ENCODE measurements at places on chromosomes 16 and 17.

GRCh38 chr16:22663389-22664064, 150.4 kb upstream of the HS3ST2 start:
- H3K4me3 ChIP-seq: no peak overlapping the region
- DNase-seq: peak; percentile 34
- no peaks in the 10 kb centered on the region for H3K36me3 ChIP-seq
- H3K27ac ChIP-seq: no peak overlapping the region

DNA sequence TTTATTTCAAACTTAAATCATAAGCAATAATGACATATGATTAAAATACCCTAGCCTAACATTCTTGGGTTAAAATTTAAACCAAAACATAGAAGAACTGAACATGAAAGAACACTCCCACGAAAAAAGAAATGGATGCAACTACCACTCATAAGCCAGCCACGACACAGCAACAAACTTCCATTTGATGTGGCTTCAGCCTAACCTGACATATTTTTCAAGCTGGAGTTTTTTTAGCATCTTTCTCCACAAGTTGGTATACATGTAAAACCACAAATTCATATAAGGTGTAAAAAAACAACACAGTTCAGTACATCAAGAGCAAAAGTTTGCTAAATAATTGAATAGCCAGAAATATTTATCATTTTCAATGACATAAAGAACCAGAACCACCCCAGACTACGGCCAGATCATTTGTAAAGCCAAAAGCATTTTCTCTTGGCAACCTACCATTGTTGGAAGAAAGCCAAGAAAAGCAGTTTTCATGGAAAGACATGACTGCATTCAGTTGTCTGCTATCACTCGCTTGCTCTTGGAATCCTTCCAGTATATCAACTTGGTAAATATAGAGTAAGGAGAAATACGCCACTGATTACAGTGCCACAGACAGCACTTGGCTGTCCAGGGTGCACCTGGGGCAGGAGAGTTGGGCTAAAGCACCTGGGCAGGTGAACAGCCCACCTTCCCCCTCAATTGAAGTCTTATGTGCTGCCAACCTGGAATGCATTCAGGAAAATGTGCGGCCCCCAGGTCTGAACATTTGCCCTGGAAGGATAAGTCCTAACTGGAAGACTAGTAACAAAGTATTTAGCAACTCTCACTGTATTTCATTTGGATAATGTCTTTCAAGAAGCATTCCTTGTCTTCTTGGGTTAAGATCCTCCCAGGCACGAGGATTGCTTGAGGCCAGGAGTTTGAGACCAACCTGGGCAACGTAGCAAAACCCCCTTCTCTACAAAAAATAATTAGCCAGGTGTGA, 60.5 kb downstream of the CREBBP start:
- no peaks in the 10 kb centered on the region for H3K4me1 ChIP-seq
- no peaks in the 10 kb centered on the region for H3K27me3 ChIP-seq
- H3K4me3 ChIP-seq: no peak overlapping the region
- H3K27ac ChIP-seq: no peak overlapping the region
- peaks cover 9% of the 10 kb centered on the region for H3K36me3 ChIP-seq

DNA sequence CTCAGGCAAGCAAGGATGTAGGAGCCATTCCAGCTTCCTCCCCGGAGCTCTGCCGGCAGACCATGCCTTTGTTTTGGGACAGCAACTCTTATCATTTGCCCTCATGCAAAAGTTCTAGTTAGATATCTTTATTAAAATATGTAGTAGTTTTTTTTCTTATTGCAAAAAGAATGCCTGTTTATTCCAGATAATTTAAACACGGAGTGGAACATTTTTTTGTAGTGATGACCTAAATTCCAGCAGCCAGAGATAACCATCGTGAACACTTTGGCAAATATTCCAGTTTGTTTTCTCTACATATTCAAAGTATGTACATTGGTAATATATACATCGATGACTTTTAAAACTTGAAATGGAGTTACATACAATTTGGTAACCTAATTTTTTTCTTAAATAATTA, 54.8 kb downstream of the CRISPLD2 start:
- peaks cover 4% of the 10 kb centered on the region for H3K36me3 ChIP-seq
- H3K27me3 ChIP-seq: no peaks in the 10 kb centered on the region
- H3K4me3 ChIP-seq: no peak overlapping the region
- no peak overlapping the region for H3K27ac ChIP-seq
- no peaks in the 10 kb centered on the region for H3K4me1 ChIP-seq
- no peak for DNase-seq

DNA sequence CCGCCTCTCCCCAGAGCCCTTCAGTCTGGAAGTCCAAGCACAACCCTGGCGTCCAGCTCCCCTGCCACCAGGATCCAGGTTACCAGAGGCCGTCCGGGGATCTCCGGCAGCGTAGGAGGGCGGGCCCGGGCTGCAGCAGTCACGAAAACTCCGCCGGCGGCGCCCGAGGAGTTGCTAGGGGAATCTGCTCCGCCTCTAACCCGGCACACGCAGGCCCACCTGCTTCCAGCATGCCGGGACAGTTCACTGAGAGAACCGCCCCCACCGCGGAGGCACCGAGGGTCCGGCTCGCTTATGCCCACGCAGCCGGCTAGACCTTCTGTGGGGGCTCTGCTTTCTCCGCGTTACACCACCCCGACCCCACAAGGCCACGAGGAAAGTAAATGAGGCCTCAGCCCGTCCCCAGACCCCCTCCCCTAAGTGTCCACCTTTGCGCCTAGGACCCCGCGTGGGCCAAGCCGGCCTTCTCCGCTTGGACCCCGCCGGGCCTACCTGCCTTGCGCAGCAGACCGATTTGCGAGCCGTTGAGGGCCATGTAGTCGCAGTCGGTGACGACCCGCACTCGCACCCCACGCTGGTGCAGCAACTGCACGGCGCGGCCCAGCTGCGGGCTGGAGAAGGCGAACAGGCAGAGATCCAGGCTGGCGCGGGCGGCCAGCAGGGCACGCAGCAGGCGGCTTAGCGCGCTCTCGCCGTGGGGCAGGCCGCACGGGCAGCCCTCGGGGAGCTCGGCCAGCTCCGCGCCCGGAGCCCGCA, 587 bp downstream of the PLD6 start:
- no peaks in the 10 kb centered on the region for H3K4me1 ChIP-seq
- H3K4me3 ChIP-seq: no peak overlapping the region
- H3K27ac ChIP-seq: no peak overlapping the region
- H3K36me3 ChIP-seq: no peaks in the 10 kb centered on the region
- DNase-seq: no peak

DNA sequence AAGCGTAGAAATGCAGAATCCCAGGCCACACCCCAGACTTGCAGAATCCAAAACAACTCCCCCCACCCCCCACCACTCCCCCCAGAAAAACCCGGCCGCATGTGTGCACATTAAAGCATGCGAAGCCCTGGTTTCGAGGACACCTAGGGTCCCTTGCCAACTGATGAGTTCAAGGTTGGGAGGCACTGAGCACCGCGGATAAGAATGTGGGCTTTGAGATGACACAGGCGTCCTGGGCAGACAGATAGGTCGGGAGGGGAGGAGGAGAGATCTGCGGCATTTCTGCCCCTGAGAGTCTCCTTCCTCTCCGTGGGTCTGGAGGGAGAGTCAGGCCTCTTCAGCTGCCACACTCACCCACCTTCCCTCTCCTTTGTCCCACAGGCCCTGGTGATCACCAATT, 98.3 kb downstream of the ABCC1 start:
- no peak overlapping the region for H3K27ac ChIP-seq
- H3K4me1 ChIP-seq: no peaks in the 10 kb centered on the region
- DNase-seq: no peak
- H3K27me3 ChIP-seq: no peaks in the 10 kb centered on the region

DNA sequence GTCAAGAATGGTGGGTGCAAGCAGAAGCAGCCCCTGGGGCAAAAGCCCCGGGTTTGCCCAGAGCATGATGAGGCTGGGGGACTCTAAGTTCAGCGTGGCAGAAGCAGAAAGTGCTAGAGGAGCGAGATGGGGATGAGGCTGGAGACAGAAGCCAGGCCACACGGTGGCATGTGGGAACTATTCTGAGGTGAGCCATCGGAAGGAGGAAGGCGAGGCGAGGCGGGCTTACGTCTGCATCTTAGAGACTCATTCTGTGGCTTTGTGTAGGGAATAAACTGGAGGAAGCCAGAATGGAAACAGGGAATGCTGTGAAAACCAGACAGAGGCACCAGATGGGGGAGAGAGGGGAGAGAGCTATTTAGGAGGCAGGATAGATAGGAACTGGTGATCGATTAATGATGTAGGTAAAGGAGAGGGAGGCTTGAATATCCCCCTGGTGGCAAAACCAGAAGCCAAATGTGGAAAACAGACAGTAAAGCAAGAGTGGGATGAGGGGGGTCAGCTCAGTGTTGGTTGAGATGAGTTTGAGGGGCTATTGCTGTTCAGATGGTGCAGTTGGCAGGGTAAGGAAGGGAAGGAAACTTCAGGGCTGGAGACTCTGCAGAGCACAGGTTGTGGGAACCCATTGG, 3.1 kb upstream of the TNFSF13 start:
- peak; percentile 65 for DNase-seq
- no peaks in the 10 kb centered on the region for H3K4me1 ChIP-seq
- no peaks in the 10 kb centered on the region for H3K27me3 ChIP-seq

DNA sequence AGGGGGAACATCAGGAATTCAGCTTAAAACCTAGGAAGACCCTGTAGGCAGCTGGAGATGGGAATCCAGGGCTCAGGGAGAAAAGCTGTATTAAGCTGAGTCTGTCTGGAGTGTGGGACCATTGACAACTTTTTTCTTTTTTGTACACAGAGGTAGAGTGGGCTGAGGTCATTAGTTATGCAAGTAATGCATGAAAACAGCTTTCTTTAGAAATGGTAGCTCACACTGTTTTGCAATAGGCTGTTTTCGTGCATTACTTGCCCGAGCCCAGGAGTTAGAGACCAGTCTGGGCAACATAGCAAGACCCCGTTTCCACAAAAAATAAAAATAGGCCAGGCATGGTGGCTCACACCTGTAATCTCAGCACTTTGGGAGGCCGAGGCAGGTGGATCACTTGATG, 46.5 kb downstream of the KATNIP start:
- H3K4me3 ChIP-seq: no peak overlapping the region
- H3K4me1 ChIP-seq: peaks cover 10% of the 10 kb centered on the region
- H3K27ac ChIP-seq: no peak overlapping the region
- no peaks in the 10 kb centered on the region for H3K27me3 ChIP-seq

- no peak overlapping the region for H3K4me3 ChIP-seq
- H3K27ac ChIP-seq: no peak overlapping the region
- no peaks in the 10 kb centered on the region for H3K36me3 ChIP-seq
- DNase-seq: no peak
These were observed 146.8 kb downstream of the ZFHX3 start for GRCh38 chr16:72901000-72901627.

GRCh38 chr17:2262135-2262587, 41.4 kb downstream of the SMG6 start:
- no peaks in the 10 kb centered on the region for H3K27me3 ChIP-seq
- peaks cover 76% of the 10 kb centered on the region for H3K36me3 ChIP-seq
- no peak overlapping the region for H3K4me3 ChIP-seq
- DNase-seq: no peak

DNA sequence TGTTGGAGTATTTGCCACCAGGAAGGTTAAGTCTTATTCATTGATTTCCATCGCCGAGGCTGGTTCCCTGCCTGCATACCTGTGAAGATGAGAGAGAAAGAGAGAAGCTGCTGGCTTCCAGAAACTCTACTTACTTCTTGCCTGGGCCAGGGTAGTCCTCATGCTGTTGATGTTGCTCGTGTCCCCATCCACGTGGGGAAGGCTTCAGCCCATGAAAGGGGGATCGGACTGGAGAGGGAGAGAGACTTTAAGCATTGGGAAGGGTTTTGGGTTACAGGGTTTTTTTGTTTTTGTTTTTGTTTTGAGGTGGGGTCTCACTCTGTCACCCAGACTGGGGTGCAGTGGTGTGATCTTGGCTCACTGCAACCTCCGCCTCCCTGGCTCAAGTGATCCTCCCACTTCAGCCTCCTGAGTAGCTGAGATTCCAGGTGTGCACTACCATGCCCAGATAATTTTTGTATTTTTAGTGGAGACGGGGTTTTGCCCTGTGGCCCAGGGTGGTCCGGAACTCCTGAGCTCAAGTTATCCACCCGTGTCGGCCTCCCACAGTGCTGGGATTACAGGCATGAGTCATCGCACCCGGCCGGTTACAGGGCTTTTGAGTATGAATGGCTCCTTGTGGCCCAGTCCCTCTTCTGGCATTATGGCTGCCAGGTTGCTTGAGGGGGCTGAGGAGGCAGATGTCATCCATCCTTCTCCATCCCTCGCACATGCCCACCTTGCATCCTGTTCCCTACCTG, 26.6 kb downstream of the ITGB3 start:
- no peak overlapping the region for H3K4me3 ChIP-seq
- DNase-seq: peak; percentile 62
- H3K4me1 ChIP-seq: peaks cover 9% of the 10 kb centered on the region
- H3K36me3 ChIP-seq: no peaks in the 10 kb centered on the region
- no peaks in the 10 kb centered on the region for H3K27me3 ChIP-seq

DNA sequence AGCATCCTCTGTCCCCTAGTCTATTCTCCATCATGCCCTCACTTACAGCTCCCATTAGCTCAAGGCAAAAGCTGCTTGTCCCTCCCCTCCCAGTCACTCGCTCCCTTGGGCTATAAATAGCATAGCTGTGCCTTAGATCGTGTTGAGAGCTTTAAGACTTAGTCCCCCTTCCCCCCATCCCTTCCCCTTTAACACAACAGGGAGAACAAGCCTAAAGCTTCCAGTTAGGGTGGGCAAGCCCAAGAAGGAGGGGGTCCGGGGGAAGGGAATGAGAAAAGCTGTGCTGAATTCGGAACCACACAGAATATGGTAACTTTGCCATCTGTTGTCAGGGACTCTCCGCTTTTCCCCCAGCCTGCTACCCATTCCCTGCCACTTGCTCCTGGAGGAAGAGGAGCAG, 4.9 kb upstream of the HIGD1B start:
- peak overlapping the region; percentile 6 for H3K4me3 ChIP-seq
- H3K27ac ChIP-seq: no peak overlapping the region
- DNase-seq: peak; percentile 76
- H3K27me3 ChIP-seq: no peaks in the 10 kb centered on the region

DNA sequence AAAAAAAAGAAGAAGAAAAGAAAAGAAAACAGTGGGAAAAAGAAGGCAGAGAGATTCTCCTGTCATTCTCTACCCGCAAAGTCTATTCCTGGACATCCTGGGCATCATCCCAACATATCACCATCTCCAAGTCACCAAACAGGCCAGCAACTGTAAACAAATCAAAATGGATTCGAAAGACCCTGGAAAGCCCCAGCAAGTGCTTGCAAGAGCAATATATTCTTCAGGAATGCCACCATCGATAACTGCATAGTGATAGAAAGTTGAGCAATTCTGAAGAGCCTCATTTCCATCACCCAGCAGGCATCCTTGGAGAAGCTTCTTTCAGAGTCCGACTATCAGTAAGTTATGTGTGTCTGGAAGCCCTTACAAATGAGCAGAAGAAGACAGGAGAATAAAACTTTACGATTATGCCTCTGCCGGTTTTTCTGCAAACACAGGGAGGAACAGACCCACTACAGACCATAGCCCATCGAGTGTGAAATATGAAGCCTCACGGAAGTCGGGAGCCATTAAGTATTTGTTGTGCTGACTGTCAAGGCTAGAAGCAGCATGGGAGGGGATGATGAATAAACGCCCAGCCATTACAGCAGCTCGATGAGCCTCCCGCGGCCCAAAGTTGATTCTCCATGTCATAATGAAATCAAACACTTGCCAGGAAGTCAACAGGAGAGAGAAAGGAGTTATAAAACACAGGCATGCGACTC, 64.5 kb upstream of the SEC14L1 start:
- H3K36me3 ChIP-seq: no peaks in the 10 kb centered on the region
- no peak overlapping the region for H3K27ac ChIP-seq
- H3K4me1 ChIP-seq: no peaks in the 10 kb centered on the region
- H3K27me3 ChIP-seq: peaks cover 10% of the 10 kb centered on the region
